ENCODE measurements at places on chromosomes 2 and 18.

DNA sequence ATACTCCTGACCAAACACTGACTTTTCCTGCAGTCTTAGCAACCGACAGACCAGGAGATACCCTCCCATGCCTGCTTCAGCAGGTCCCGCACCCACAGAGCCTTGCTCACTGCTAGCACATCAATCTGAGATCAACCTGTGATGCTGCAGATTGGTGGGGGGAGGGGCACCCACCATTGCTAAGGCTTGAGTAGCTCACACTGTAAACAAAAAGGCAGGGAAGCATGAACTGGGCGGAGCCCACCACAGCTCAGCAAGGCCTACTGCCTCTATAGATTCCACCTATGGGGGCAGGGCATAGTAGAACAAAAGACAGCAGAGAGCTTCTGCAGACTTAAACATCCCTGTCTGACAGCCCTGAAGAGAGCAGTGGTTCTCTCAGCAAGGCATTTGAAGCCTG lies 109.7 kb downstream of the SP100 start:
- DNase-seq: no peak

DNA sequence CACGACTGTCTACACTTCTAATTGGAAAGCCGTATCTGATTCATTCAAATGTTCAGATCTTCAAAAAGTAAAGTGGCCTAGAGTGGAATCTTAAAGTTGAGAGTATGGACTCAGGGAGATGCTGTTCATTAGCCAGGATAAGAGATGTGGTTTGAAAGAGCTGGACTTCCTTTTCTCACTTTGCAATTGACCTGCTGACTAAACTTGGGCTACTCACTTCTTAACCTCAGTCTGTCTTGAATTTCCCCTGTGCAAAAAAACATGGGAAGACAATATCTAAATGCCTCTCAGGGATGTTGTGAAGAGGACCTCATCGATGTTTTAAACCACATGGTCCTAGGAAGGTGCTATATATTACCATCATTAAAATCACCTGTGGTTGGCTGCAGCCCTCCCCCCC lies 64.1 kb downstream of the BCL2 start:
- DNase-seq: no peak

DNA sequence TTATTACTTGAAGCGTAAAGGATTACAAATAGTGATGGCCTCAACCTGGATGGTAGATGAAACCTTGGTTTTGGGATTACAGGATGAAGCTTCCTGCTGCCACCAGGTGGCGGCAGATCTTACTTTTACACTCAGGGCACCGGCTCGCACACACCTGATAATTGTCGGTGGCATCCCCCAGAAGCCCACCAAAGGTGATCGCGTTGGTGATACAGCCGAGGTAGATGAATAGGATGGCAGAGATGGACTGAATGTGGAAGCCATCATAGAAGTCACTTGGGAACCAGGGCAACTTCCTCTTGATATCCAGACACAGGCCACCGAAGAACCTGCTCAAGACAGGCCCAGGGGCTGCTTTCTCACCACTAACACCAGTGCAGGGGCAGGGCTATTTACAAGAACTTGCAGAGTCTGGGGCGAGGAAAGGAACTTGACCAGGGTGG lies 51.8 kb downstream of the MTHFD2 start:
- DNase-seq: peak; percentile 33

DNA sequence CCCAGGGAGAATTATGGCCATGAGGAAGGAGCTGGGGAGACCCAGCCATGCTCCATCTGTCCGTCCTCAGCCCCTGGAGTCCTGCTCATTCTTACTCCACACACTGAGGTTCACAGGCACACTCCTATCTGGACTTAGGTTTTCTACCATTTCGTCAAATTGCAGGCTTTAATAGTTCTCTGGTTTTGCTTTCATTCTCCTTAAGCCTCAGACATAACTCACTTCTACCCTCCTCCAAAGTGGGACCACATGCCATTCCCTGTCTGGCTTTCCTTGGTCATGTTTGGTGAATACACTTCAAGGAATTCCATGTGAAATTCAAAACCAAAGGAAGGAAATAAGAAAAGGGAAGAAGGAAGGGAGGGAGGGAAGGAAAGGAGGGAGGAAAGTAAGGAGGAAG lies 115.7 kb downstream of the CMPK2 start:
- DNase-seq: peak; percentile 39

GRCh38 chr2:216113572-216113971 lies 4.4 kb downstream of the XRCC5 start:
- no peak for DNase-seq

DNA sequence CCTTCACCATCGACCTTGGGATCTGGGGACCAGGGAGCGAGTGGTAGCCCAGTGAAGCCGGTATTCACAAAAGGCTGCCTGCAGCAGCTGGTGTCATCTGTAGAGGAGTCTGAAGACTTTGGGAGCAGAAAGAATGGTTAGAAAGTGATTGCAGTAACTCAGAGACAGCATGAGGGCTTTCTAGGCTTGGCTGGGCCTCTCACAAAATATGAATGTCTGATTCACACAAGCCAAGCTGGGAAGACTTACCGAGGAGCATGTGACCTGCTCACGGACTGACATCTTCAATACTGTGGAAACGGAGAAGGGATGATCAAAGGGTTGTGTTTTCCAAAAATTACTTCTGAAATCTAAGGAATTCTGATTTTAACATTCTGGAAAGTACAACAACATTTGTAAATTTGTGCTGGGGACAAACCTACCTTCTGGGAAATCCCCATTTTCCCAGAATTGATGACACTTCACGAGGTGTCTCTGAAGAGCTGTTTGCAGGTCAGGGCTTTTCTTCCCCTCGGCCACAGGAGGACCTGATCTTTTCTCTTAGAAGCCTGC lies 111.7 kb downstream of the ACOXL start:
- DNase-seq: no peak

- DNase-seq: no peak
These were observed 503.0 kb upstream of the MYT1L start for GRCh38 chr2:2834105-2834504.

GRCh38 chr18:3450799-3451182 lies 819 bp downstream of the TGIF1 start:
- DNase-seq: no peak

- no peak for DNase-seq
These were observed at the start of gene TMEM182 for GRCh38 chr2:102761763-102762162. Gene TMEM182, plus strand, starts transcription at chr2:102762031. Its CDS starts 187 bp downstream, at chr2:102762218.

DNA sequence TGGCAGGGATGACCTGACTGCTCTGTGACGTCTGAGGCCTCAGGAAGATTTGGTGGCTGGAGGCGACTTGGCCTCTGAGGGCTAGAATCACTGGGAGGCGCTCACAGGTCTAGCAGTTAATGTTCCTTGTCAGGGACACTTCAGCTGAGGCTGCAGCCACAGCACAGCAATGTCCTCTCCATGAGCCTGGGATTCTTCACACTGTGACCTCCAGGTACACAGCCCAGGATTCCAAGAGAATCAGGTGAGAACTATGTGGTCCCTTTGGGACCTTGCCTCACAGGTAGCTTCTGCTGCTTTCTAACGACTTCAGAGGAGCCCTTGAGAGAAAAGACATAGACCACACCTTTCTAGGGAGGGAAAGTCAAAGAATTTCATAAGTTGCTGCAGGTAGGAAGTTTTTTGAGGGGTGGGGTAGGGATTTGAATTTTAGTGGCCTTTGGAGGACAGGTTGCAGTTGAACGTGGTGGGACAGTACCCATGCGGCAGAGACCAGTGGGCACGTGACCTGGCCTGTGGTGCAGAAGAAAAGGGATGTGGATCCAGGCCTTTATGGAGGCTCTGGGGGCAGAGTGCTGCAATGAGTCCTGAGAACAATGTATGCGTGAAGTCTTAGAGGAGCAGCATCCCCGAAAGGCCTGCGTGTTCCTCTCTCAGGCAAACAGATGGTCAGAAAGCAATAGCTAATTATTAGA lies 86.2 kb downstream of the LYPD1 start:
- no peak for DNase-seq

Data from fibroblast of skin of scalp (primary cell).